Thoracic aorta (tissue), 2 donors: ENCODE measurements at places on chromosomes 7 and 10.

GRCh38 chr10:86354761-86355540 lies 11.6 kb downstream of the GRID1 start:
- no peak for DNase-seq

- no peak for DNase-seq
Observed at GRCh38 chr7:19404912-19405329, 259.7 kb upstream of the FERD3L start.

DNA sequence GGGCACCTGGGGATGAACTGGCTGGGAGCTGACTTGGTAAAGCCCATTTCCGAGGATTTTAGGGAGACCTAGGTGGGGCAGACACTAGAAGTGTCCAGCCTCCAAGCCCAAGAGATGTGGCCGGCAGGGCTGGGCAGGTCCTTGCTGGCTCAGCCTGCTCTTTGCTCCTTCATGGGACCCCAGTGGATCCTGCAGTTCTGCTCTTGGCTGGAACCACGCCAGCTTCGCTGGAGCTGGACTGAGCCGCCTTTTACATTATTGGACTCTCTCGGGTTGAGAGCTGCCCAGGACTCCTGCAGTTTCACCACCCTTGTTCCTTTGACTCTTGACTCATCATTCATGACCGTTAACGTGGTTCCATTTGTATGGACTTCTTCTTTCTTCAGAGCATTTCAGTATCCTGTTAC lies 5.7 kb downstream of the PPIF start:
- no peak for DNase-seq

DNA sequence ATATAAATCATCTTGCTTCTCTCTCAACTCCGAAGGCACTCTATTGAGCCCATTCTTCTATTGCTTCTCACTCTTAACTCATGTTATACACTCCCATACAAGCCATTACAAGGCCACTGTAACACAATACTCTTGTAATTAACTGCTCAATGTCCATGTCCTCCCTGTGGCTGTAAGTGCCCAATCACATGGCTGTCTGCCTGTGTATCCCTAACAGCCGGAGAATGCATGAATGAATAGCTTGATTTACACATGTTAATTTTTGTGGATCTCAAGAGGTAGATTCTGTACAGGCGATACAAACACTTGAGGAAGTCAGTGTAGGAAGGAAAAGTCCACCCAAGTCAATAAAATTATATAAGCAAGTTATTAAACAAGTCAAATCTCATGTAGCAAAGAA lies 215.6 kb downstream of the DOCK4 start:
- no peak for DNase-seq

DNA sequence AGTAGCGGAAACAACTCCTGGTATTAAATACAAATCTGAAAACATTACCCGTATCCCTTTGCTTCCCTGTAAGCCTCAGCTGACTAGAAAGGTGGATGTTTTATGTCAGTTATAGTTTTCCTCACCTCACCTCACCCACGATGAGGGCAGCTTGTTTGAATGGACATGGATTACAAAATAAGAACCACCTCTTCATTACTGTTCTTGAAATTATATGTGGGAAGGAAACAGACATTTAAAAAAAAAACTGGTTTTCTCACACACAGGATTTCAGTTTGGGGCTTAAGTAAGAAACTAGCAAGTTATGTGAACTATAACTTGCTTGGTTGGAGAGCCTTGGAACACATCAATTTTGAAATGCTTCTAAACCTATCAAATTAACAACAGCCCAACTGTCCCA lies 232.9 kb upstream of the CCDC6 start:
- DNase-seq: no peak

GRCh38 chr7:30757342-30757692 lies 5.4 kb downstream of the INMT start:
- DNase-seq: no peak

DNA sequence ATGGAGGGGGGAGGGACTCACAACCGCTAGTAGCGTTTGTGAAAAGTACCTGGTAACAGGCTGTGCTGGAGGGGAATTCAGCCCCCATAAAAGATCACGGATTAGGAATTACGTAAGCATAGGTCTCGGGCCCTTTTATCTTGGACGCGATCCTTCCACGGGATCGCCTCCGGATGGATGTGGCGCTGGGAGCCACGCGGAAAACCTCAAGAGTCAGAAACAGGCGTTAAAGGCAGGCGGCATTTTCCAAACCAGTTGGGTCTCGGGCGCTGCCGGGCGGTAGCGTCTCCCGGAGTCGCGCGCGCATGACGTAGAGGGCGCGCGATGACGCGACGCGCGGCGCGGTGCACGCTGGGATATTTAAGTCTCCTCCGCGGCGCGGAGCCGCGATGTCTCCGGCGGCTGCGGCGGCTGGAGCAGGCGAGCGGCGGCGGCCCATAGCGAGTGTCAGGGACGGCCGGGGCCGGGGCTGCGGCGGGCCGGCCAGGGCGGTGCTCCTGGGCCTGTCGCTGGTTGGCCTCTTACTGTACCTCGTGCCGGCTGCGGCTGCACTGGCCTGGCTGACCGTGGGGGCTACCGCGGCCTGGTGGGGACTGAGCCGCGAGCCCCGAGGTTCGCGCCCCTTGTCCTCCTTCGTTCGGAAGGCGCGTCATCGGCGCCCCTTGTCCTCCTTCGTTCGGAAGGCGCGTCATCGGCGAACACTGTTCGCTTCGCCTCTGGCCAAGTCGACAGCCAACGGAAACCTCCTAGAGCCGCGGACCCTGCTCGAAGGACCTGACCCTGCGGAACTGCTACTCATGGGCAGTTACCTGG lies at the start of gene POM121:
POM121 (plus strand) TSS at position 363 of the 813 bp plus-strand sequence; CDS start at position 390, 27 bp downstream.
- DNase-seq: peak; percentile 29

DNA sequence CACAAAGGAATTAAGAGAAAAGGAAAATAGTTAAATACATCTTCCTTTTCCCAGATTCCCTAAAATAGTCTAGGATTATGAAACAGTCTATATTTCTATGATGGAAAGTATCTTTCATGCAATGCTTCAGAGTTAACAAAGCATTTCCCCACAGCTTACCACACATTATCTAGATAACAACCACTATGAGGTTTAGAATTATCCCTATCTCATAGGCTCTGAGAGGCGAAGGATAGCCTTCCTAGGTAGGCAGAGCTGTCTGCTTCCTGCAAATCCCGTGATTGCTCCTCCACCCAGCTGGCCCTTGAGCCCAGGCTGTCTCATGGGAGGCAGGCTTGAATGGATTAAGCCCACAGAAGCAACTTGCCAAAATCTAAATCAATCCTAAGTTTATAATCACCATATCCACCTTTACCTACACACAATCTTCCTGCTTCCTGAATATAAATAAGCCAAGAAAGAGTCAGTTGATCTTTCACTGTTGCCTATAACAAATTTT lies 321.4 kb upstream of the AOAH start:
- DNase-seq: no peak

DNA sequence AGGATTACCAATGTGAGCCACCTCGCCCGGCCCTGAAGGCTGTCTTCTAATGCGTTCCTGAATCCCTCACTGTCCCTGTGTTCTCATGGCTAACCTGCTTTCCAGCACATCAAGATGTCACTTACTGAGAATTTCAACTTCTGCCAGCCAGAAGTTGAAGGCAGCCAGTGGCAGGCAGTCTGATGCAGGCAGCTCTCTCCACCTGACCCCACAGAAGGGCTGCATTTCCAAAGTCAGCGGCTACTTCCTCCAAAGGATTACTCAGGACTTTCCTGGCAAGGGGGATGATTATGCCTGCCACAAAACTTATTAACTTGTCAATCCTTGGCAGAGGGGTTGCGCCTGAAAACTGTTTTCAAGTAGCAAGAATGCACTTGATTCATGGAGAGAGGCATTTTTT lies 1219.4 kb downstream of the TYW1 start:
- no peak for DNase-seq

- no peak for DNase-seq
Observed at GRCh38 chr7:143362131-143363015, at the start of gene FAM131B. TSS of gene FAM131B (minus strand) at chr7:143362713. CDS start at chr7:143362603, 110 bp downstream.

DNA sequence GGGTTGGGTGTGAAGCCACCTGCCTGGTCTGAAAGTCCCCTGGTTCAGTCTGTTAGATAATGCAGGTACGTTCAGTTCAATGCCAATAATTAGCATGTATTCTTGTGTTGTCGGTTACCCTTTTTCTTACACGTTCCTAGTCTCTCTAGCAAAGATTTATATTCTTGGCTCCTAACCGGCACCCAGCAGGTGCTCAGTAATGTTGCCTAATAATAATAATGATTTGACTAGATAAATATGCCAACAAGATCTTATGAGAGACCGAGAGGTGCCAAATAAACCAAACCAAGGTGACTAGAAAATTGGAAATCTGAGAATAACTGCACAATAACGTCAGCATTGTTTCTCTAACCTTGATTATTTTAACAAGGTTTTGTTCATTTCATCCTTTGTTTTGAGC lies 1.1 kb upstream of the SMIM30 start:
- no peak for DNase-seq

GRCh38 chr7:109984729-109985128 lies 1106.2 kb upstream of the LRRN3 start:
- DNase-seq: no peak

GRCh38 chr7:20412032-20412431 lies 81.3 kb downstream of the ITGB8 start:
- DNase-seq: no peak

- no peak for DNase-seq
Observed at GRCh38 chr10:23975431-23975830, 233.5 kb upstream of the KIAA1217 start.
